Retinal pigment epithelial cell (primary cell): ENCODE measurements at places on chromosomes 4 and X.
A peak's percentile ranks its signal among the peaks of the same experiment; 100 is the strongest.

DNA sequence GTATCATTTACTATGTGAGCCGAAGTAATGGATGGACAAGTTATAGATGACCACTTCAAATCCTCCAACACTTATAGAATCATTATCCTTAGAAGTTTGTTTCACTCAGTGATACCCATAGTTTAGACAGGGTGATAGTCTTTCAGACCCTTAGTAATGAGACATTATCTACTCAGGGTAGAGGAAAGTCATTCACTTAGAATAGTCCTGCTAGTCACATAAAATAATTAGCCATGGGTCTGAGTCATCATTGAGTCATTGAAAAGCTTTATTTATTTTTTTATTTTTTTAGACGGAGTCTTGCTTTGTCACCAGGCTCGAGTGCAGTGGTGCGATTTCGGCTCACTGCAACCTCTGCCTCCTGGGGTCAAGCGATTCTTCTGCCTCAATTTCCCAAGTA is 321.7 kb upstream of the FSTL5 start:
- peak; percentile 60 for DNase-seq

DNA sequence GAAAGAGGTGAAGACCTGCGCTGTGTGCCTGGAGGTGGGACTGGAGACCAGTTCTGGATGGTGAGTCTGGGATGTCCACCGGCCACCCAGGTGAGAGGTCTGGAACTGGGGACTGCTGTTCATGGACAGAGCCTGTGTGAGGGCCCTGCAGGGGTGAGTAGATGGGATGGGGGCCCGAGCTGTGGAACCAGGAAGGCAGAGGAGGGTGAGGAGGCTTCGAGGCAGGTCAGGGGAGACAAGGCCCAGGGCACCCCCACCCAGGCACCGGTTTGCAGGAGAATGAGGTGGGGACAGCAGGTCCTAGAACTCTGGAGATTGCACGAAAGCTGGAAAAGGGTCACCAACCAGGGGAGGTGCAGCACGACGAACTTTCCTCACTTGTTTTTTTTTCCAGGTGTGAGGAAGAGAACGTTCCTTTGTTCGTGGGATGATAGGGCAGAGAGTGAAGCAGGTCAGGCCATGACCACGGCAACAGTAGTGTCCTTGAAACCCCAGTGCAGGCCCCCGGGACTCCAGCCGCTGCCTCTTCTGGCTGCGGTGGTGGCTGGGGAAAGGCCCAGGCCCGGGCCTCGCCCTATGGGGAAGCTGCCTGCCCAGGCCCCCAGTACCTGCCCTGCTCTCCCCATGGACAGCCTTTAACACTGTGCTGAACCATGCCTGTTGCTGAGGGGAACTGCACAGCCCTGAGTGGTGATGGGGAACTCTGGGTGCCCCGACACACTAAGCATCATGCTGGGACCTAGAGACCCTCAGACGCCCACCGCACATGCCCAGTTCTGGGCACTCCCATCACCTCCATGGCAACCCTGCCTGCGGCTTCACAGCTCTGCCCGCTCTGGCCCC is 22.9 kb downstream of the TNIP2 start:
- no peak for DNase-seq

DNA sequence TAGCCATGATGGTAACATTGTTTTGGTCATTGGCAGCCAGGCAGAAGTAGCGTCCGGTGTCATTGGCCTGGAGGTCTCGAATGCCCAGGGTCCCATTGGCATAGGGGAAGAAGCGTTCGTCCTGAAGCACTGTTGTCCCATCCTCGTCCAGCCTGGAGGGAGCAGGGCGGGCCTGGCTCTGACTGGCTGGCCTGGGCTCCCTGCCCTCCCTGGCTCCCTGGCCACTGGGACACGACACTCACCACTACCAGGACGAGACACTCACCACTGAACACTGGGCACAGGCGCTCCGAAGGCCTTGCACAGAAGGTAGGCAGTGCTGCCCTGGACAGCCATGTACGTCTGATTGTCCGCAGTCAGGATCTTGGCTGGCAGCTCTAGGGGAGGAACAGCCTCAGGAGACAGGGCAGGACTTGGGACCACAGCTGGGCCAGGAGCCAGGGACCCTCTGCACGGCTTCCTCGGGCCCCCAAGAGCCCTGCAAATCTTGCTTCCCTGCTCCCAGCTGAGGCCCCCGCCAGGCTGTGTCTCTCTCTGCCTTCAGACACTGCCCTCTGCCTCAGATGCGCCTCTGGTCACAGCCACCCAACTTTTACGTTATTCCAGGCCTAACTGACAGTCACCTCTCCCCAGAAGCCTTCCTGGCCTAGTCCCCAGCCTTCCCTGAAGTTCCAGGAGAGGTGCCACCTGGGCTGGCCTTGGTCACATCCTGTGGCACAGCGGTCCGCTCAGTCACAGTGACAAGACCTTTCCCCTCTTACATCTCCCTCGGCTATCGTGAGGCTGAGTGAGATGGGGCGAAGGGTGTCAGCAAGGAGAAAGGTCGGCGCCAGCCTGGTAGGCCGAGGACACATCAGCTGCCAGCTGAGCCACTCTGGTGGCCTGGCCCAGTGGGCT is 17.1 kb downstream of the L1CAM start:
- no peak for DNase-seq

DNA sequence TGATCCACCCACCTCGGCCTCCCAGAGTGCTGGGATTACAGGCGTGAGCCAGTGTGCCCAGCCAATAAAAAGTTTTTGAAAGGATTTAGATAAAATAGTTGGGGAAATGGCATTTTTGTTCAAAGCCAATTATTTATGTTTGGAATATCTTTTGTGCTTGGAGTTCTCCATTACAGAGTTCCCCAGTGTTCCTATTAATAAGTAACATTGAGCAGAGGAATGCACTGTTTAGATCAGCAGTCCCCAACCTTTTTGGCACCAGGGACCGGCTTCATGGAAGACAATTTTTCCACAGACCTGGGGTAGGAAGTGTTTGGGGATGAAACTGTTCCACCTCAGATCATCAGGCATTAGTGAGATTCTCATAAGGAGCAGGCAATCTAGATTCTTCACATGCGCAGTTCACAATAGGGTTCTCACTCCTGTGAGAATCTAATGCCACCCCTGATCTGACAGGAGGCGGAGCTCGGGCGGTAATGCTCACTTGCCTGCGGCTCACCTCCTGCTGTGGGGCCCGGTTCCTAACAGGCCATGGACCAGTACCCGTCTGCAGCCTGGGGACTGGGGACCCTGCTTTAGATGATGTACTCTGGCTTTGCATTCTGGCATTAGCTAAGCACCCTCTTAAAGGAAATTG is 8.3 kb downstream of the PKD2 start:
- DNase-seq = no peak

- no peak for DNase-seq
These were observed 1.8 kb downstream of the TBC1D1 start for GRCh38 chr4:37892641-37893040.

DNA sequence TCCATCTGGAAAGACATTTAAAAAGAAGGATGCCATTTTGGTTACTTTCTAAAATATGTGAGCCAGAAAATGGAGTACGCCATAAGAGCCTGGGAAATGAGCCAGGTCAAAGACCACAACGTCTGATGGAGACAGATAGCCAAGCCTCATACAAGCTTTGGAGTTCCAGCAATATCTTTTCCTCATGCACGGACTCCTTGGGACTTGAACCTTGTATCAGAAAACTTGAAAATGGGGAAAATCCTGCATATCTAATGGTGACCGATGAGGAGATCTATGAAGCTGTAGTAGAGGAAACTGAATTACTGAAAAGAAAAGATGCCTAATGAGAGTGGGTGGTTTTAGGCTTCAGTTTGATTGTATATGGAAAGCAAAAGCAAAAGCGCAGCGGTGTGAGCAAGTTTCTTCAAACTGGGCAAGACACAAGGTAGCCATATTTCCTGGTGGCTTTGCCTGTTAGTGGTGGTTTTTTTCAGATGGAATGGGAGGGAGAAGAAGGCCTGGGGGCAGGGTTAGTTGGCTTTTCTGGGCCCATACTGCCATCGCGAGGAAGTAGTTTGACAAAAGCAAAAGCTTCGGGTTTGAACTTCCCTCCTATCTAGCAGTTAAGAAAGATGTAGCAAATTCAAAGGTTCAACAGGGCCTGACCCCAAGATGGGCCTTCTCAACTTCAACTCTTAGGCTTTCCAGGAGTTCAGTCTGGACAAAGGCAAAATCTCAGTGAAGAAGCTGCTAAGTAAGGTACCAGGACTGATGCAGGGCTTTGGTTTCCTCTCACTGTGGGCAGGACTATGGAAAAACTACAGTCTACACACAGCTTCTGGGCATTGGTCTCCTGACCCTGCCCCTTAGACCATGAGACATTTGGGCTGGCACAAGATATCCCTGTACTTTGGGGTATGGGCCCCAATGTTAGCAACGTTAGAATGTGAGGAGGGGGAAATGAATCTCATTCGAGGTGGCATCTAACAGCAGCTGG is 210.0 kb upstream of the STK26 start:
- DNase-seq = no peak

DNA sequence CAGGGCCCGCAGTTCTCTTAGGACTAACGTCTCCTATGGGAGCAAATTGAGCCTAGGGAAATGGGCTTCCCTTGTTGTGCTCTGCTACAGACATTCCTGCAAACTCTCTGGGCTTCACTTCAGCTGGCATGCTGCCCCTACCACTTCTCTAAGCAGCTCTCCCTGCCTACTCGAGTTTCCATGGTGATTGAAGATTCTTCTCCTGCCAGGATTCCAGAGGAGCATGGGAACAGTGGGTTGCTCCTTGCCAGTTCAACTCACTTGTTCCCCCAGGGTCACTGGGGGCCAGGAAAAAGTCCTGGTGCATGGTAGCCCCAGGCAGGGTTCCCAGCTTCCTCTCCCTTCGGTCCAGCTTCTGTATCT is 21.1 kb upstream of the WDR17 start:
- DNase-seq = no peak

DNA sequence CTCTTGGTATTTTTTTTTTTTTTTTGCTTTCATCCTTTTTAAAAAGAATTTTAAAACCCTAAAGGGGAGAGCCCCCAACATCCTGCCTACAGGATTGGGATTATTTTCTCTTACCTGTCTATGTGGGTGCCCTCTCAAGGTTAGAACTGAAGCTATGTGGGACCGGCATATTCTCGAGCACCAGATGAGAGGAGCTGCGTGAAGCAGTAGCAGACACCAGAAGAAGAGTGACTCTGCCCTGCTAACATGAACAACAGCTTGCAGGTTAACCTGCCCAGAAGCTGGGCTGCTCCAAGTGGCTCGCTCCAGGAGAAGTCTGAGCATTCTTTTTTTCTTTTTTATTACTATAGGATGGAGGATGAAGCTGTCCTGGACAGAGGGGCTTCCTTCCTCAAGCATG is 102.6 kb upstream of the SLC4A4 start:
- no peak for DNase-seq

DNA sequence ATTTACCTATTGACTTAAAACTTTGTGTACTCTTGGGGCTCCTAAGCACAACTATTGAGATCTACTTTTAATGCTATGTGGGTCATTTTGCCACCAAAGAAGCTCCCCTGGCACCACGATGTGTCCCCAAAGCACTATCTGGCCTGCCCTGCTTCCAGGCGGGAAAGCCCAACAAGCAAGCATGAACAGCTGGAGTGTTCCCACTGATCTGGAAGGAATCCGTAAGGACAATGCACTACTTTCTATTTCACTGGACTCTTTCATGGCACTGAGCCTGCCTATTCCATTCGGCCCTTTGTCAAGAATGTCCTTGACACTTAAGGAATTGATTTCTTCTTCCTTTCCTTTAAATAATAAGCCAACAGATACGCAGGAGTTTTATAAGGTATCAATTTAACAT is 38.8 kb downstream of the GRIA3 start:
- DNase-seq = no peak

GRCh38 chr4:85591406-85592098 is 116.6 kb downstream of the ARHGAP24 start:
- peak; percentile 95 for DNase-seq

DNA sequence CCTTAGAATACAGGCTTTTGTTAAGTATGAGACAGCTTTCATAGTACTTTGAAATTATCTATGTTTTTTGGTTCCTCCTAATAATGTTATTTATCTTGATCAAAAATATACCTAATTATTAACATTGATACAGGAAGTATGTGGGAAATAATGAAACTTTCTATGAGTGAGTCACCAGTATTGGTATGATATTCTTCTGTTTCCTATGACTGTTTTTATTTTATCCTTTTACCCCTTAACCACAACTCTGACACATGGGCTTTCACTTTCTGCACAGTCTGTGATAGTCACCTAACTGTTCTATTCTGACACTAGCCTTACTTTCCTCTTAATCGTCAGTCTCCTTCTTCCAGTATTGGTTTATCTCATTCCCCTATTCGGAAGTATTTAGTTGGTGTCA is 4.7 kb downstream of the THAP9 start:
- DNase-seq = no peak

DNA sequence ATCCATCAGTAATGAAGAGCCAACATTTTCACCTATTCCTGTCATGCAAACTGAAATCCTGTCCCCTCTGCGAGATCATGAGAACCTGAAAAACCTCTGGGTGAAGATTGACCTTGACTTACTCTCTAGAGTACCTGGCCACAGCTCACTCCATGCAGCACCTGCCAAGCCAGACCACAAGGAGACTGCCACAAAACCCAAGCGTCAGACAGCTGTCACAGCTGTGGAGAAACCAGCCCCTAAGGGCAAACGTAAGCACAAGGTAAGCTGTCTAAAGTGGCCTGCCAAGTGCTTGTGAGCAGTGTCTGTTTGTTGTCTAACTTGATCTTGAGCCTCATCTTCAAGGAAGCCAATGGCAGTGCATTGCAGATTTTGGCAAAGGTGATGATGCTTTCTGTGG is 455.9 kb downstream of the AFF2 start:
- no peak for DNase-seq

GRCh38 chr4:118941799-118942198 is 53.1 kb downstream of the SYNPO2 start:
- no peak for DNase-seq

GRCh38 chr4:185764876-185765275 is 47.1 kb downstream of the SORBS2 start:
- DNase-seq = no peak

- DNase-seq = no peak
These were observed 260.5 kb downstream of the SPATA18 start for GRCh38 chr4:52311464-52312125.

DNA sequence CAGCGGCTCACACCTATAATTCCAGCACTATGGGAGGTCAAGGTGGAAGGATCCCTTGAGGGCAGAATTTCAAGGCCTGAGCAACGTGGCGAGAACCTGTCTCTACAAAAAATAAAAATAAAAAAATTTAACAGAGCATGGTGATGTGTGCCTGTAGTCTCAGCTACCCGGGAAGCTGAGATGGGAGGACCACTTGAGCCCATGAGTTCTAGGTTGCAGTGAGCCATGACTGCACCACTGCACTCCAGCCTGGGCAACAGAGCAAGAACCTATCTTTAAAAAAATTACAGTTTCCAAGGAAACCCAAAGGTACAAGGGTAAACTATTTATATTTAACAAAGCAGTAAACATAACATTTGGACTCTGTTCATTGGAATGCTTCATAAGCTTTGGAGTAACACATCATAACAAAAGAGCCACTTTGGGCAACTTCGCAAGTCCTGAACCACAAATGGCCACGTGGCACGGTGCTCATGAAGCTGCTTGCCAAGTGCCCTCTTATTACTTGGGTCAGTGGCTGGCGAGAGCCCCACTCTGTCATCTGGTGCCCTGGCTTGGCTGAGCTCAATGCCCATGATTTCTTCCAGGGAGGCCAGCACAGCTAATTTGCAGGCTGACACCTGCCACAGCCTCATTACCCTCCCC is 165.6 kb downstream of the SH3KBP1 start:
- DNase-seq = peak; percentile 35

GRCh38 chr4:115453416-115453815 is 340.0 kb upstream of the NDST4 start:
- DNase-seq = no peak
